NCI-H1092 treated with DMSO at 0.1 percent for 48 hours (cell line): ENCODE measurements at places on chromosomes 4 and X.

DNA sequence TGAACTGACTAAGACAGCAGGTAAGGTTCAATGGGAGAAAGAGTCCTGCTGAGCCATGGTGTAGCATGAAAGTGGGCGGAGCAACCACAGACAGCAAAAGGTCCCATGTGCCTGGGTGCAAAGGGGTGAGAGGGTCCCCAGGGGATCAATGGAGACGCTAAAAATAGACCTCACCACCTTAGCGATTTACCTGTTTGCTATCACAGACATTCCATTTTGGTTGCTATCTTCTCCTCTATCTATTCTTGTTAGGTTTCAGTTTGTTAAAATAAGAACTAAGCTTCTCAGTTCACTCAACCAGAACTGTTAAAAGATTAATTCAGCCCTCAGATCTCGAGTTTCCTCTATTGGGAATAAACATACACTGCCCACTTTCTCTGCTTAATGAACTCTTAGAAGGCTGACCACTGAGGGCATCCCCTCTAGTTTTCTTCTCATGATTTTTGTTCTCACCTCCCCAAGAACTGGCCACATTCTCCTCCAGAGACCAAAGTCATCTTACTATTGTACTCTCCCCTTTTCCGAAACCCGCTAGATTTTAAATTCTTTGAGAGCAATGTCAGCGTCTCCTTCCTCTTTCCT lies 136.7 kb downstream of the PARM1 start:
- no peak for DNase-seq

- no peak for DNase-seq
Measured at GRCh38 chr4:6613676-6614651, 26.5 kb upstream of the MRFAP1 start.

- no peak for DNase-seq
Measured at GRCh38 chr4:165662341-165662740, 210.7 kb upstream of the TLL1 start.

GRCh38 chrX:39502486-39502885 lies 595.3 kb downstream of the BCOR start:
- DNase-seq = no peak

DNA sequence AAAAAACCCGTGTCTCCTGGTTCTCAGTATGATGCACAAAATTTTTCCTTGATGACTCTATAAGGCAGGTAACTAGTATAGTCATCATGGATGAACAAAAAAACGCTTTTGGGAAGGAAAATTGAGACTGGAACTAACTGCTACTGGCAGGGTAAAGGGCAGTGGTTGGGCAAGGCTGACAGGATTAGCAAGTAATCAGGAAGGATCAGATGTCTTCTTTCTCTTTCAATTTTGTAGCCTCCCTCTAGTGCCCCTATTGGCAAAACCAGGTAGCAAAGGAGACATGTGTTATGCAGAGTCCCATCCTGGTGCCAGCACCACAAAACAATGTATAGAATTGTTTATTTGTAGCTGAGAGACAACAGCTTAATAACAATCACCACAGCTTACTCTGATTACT lies 12.8 kb upstream of the SLITRK4 start:
- DNase-seq = peak; percentile 12

GRCh38 chr4:10664408-10664807 lies 20.2 kb downstream of the CLNK start:
- DNase-seq = no peak

DNA sequence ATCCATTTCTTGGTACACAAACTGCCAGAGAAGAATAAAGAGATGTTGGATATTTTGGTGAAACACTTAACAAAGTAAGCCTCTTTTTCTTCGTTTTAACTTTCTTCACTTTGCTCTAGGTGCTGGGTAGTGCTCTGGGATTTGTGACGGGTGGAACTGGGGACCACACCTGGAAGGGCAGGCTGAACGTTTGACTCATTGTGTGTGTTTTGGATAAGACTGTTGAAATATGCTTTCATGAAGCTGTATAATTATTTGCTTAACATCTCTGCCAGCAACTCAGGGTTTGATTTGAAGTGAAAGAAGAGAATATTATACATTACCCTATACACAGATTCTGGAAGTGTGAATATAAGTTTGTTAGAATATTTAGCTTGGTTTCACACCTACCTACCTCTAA lies 233.2 kb downstream of the ARHGAP10 start:
- DNase-seq = no peak

GRCh38 chr4:14833053-14833452 lies 169.2 kb upstream of the CPEB2 start:
- no peak for DNase-seq

DNA sequence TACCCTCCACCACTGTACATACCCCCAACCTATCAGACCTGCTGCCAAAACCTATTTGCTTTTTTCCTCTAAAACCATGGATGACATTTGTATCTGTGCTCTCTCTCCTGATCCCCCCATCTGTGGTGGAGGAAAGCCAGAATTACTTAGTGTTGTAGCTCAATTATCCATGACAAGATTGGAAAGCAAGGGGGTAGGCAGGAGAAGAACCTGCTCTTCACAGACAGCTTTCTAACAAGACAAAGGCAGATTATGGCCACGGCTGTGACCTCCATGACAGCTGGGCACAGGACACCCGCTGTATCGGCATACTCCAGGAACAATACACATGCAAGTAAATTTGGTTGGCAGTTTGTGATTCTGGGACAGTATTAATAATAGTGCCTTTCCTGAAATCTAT lies 186.7 kb downstream of the ENOX2 start:
- DNase-seq = peak; percentile 43

DNA sequence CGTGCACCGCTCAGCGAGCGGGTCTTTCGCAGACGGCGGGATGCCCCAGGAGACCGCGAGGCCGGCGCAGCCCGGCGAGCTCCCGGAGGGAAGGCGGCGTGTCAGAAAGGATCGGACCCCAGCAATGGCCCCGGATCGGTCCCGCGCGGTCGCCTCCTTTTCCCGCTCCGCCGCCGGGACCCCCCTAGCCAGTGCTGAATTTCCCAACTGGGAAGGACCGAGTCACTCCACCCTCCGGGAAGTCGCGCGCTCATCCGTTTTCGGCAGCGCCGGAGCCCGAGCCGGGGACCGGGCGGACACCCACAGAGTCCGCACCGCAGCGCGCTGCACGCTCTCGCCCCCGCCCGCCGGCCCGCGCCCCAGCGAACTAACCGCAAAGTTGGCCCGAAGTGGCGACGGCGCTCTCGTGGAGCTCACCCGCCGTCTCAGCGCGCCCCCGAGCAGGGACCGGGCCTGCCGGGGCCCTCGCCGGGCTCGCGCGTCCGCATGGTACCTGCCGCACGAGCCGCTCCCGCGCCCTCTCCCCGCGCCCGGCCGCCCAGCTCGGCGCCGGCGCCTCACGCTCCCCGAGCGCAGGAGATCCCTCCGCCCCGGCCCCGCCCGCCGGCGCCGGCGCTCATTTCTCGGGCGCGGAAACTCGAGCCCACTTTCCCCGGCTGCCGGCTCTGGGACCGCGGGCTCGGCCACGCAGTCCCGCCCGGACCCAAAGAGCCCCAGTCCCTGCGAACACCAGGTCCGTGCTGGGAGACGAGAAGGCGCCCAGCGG lies at the start of gene FAT1:
Gene FAT1, minus strand, starts transcription at position 565 of the 766 bp plus-strand sequence. CDS start 14,029 bp downstream, outside the sequence.
- DNase-seq = peak; percentile 43

GRCh38 chr4:73967866-73968265 lies 14.0 kb downstream of the PF4 start:
- no peak for DNase-seq

DNA sequence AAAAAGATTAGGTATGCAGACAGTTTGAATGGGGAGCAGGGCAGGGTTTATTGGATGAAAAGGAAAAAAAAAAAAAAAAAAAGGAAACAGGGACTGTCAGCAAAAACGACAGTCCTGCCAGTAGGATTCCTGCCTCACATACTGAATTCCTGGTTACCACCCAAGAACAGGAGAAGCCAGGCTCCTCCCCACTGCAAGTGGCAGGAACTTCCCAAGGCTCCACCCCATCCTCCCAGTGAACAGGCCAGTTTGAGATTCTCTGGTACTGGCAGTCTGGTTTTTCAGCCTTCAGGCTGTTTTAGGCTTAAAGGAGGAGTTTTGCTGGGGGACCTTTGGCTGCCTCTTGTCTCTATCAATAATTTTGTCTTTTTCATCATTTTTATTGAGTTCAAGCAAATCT lies 360.0 kb upstream of the CXorf51A start:
- no peak for DNase-seq

- DNase-seq = no peak
Measured at GRCh38 chrX:50117476-50117875, 83.3 kb downstream of the AKAP4 start.

- DNase-seq = no peak
Measured at GRCh38 chr4:59759082-59759825, 1440.9 kb upstream of the ADGRL3 start.

DNA sequence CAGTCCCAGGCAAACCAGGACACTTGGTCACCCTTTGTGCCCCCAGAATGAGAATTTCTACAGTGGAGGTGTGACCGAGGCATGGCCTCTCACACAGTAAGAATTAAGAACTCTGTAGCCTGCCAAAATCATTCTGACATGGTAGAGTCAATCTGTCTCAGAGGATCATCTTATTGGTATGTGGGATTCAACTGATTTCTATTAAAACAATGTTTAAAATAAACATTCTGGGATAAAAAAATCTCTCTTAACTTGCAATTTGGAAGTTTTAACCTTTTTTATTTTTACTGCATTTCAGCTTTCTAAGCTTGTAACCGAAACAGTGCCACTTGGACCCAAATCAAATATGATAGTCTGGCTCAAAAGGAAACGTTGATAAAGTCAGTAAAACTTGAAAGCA lies 165.4 kb upstream of the LDB2 start:
- no peak for DNase-seq

DNA sequence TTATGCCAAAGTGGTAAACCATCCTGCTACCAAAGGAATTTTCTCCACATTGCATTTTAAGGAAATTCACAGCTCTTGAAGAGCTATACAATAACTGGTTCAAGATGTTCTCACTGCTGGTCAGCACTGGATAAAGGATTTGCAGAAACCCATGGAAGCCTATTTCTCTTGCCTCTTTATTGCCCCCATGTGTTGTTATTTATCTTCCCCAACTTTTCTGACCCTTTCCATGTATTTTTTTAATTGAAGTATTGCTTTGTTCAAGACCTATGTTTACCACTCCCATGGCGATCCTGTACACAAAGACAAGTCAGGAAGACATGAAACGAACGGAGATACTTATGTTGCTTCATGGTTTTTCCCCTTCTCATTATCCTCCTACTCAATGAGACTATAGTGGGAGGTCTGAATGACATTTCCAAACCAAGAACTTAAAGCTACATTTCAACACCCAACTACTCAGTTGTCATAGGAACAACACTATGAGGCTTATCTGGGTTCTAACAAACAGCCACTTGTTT lies 566.4 kb upstream of the DIPK2B start:
- no peak for DNase-seq

- DNase-seq = no peak
Measured at GRCh38 chrX:154661899-154662298, 8.5 kb upstream of the CTAG2 start.

GRCh38 chr4:79330720-79331119 lies 4.9 kb upstream of the NAA11 start:
- DNase-seq = no peak

- DNase-seq = no peak
Measured at GRCh38 chrX:71815906-71816156, 52.7 kb downstream of the CXorf49B start.

- no peak for DNase-seq
Measured at GRCh38 chr4:155738548-155738947, 20.3 kb upstream of the GUCY1B1 start.

DNA sequence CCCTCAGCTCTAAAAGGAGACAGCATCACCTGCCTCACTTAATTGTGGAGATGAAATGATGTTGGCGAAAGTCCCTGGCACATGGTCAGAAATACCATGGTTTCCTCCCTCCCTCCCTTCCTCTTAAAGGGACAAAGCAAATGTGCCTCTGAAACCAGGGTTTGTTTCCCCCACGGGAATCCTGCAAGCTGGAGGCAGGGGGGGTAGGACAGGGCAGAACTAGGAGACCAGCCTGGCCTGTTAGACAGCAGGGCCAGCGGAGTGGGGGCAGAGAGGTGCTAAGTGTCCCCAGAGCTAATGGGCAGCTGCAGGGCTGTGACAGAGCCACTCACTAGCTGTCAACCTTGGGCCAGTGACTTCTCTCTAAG lies 5.7 kb downstream of the RTL5 start:
- DNase-seq = peak; percentile 60

- no peak for DNase-seq
Measured at GRCh38 chrX:15931362-15931761, 76.7 kb upstream of the AP1S2 start.

- DNase-seq = no peak
Measured at GRCh38 chr4:95660719-95661118, 111.9 kb upstream of the UNC5C start.

GRCh38 chr4:172813359-172813923 lies 355.2 kb upstream of the GALNT7 start:
- DNase-seq = no peak

DNA sequence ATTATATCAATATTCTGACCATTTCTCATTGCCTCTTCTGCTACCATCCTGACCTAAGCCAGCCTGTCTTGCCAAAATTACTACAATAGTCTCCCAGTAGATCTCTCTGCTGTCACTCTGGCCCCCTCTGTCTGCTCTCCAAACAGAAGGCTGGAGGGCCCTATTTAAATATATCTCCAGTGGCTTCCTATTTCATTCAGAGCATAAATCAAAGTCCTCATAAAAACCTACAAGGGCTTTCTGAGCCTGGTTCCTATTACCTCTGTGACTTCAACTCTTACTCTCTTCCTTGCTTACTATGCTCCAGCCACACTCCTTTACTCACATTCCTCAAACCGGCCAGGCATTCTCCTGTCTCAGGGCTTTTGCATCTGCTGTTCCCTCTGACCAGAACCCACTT lies 19.0 kb downstream of the IGSF1 start:
- no peak for DNase-seq

DNA sequence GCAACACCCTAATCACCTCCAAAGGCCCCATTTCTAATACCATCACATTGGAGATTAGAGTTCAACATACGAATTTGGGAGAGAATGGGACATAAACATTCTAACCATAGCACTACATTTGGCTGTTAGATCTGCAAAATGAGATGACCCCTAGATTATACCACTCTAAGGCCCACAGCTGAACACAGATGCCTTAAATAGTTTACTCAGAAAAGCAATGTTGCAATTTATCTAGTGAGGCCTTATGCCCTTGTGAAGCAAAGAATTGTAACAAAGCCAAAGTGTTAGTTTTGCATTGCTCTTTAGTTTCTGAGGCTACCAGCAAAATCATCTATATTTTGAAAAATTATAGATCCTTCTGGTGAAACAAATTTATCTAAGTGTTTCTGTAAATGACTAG lies 31.6 kb upstream of the ARHGEF6 start:
- DNase-seq = no peak

- no peak for DNase-seq
Measured at GRCh38 chrX:12011075-12011474, 127.2 kb upstream of the FRMPD4 start.

- no peak for DNase-seq
Measured at GRCh38 chr4:176726803-176727202, 65.9 kb downstream of the VEGFC start.
